Esophagus muscularis mucosa (tissue), 4 donors: ENCODE measurements at places on chromosomes 7 and 10.

DNA sequence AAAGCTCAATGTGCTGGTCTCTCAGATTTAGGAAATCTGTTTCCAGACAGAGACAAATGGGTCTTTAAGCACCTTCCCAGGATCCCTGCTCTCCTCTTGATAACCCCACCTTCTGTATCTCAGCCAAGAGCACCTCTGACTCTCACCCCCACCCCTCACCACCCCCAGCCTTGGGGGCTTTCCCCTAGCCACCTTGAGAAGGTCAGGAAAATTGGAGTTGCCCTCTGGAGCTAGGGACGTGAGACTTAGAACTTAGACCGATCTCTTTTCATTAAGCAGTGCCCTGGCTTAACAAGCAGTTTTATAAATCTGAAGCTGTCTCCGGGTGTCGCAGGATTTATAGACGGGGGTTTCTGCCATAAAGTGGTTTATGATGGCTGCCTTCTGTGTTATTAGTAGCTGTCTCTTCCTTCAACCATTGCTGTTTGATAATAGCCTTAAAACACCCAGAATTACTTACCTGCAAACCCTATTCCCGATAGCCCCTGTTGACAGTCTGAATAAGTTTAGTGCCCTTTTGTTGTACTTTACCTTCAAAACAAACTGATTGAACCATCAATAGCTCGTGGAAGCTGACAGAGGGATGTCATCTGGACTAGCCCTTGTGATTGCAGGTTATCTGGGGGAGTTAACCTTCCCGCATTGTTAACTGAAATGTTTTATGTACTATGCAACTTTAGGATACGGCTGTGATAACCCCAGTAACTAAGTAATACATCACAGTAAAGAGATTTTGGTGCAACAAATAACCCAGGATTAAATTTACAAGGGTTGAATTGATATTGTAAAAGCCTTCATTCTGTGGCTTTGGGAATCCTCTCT lies 621.5 kb downstream of the LRMDA start:
- no peak for DNase-seq

- peak; percentile 97 for DNase-seq
Measured at GRCh38 chr7:128883622-128884448, 21.2 kb downstream of the ATP6V1F start.

- DNase-seq: no peak
Measured at GRCh38 chr7:7992506-7992905, 23.9 kb downstream of the GLCCI1 start.

- no peak for DNase-seq
Measured at GRCh38 chr10:48343921-48344598, 37.6 kb downstream of the MAPK8 start.

- peak; percentile 89 for DNase-seq
Measured at GRCh38 chr7:51009716-51010496, 227.2 kb upstream of the GRB10 start.

- DNase-seq: no peak
Measured at GRCh38 chr7:4147926-4148620, 534.0 kb upstream of the FOXK1 start.

DNA sequence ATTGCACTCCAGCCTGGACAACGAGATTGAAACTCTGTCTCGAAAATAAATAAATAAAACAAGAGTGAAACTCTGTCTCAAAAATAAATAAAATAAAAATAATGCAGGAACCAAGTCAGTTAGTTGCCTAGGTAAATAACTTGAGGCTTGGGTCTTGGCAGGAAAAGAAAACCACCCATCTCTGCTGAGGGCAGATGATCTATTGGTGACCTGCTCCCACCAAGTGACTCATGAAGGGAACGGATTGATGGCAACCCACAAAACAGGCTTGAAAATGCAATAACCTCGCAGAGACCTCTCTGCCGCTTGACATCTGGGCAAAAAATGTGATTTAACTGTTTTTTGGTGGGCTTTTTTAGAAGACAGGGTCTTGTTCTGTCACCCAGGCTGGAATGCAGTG lies 86.6 kb downstream of the CALN1 start:
- no peak for DNase-seq

- DNase-seq: no peak
Measured at GRCh38 chr7:157656195-157656769, 319.5 kb downstream of the DNAJB6 start.

GRCh38 chr7:88399696-88400240 lies 93.1 kb upstream of the STEAP4 start:
- DNase-seq: no peak

GRCh38 chr10:52423369-52423768 lies 109.3 kb downstream of the DKK1 start:
- DNase-seq: no peak

DNA sequence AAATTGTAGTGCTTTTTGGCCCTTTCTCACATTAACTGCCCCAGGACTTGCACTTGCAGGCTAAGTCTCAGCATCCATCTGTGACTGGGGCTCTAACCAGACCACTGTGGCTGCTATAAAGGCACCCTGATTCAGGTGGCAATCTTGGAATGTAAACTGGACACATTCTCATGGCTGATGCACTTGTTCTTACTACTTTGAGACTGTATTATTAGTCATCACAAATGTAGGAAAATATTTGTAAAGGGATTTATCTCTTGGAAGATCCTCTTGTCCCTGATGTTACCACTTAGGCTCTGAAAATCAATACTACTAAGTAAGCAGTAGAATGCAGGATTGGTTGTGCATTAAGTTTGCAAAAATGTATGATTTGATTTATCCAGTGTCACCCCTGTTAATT lies 25.0 kb downstream of the PDE1C start:
- DNase-seq: no peak

DNA sequence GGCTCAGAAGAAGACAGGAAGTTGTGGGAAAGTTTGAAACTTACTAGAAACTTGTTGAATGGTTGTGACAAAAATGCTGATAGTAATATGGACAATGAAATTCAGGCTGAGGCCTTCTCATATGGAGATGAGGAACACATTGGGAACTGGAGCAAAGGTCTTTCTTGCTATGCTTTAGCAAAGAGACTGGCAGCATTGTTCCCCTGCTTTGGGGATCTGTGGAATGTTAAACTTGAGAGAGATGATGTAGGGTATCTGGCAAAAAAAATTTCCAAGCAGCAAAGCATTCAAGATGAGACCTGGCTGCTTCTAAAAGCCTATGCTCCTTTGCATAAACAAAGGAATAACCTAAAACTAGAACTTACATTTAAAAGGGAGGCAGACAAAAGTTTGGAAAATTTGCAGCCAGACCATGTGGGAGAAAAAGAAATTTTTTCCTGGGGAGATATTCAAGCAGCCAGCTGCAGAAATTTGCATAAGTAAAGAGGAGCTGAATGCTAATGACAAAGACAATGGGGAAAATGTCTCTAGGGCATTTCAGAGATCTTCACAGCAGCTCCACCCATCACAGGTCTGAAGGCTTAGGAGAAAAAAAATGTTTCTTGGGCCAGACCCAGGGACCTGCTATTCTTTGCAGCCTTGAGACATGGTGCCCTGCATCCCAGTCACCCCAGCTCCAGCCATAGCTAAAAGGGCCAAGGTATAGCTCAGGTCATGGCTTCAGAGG lies 16.5 kb upstream of the KCND2 start:
- no peak for DNase-seq

GRCh38 chr7:110839866-110840265 lies 251.1 kb upstream of the LRRN3 start:
- no peak for DNase-seq

- DNase-seq: no peak
Measured at GRCh38 chr10:89640241-89640640, 4.8 kb downstream of the PANK1 start.

- DNase-seq: no peak
Measured at GRCh38 chr7:121451367-121452094, 55.4 kb upstream of the FAM3C start.

DNA sequence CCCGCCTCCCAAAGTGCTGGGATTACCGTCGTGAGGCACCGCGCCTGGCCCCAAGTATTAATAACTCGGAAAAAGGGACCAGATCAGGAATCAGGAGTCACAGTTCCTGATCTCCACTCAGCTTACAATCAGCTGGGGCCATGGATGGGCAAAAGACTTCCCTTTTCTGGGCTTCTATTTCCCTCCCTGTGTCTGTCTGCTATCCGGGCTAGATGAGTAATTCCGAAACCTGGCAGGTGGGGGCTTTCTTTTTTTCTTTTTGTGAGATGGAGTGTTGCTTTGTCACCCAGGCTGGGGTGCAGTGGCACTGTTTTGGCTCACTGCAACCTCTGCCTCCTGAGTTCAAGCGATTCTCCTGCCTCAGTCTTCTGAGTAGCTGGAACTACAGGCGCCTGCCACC lies 11.6 kb downstream of the RPS24 start:
- no peak for DNase-seq

DNA sequence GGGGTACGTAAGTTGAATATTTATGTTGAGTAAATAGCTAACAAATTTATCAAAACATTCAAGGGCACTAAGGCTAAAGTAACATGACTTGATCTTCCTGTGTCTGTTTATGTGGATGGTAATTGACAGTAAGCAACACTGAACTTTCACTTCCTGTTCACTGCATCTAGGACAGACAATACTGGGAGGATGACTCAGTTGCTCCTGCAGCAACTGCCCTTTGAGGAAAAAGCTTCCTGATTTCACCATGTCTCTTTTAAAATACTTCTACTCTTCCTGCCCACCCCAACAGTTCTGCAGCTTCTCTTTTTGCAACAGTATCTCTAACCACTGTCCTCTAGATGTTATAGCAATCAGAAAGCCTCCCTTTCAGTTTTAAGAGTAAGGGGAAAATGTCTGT lies 76.6 kb upstream of the HGF start:
- DNase-seq: no peak

DNA sequence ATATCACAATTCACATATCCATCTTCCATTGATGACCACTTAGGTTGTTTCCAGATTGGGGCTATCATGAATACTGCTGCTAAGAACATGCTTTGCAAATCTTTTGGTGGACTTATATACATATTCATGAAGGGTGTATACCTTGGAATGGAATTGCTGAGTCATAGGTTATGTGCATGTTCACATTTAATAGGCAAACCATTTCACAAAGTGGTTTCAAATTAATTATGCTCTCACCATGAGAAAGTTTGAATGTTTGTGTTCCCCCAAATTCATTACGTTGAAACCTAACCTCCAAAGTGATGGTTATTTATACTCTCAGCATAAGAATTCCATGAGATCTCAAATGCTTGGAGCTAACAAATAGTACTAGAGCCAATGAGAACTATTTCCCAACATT lies 86.4 kb downstream of the VPS41 start:
- DNase-seq: no peak

- DNase-seq: no peak
Measured at GRCh38 chr7:83415840-83416239, 233.1 kb downstream of the SEMA3E start.

DNA sequence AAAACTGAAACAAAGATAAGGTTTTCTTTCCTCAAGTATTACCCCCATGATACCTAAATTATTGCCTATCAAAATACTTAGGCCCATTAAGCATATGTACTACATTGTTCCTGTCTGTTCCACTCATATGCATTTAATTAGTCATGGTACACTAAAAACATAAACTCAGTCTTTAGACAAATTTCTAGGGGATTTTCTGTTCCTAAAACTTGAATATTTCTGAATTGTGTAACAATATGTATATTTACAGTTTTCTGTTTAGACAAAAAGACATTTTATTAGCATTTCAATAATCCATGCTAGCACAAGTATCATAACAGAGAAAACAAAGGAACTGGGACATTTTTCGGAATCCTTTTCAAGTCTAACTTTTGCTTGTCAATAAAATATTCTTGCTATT lies 234.2 kb downstream of the CRPPA start:
- DNase-seq: no peak

DNA sequence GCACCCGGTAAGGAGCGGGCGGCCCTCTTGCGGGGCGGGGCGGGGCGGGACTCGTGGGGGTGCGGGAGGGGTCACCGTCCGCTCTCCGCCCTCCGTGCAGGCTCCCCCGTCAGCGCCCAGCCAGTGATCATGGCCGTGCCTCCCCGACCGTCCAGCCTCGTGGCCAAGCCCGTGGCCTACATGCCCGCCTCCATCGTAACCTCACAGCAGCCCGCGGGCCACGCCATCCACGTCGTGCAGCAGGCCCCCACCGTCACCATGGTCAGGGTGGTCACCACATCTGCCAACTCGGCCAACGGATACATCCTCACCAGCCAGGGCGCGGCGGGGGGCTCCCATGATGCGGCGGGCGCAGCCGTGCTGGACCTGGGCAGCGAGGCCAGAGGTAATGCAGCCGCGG lies 16.2 kb upstream of the AP5Z1 start:
- no peak for DNase-seq

DNA sequence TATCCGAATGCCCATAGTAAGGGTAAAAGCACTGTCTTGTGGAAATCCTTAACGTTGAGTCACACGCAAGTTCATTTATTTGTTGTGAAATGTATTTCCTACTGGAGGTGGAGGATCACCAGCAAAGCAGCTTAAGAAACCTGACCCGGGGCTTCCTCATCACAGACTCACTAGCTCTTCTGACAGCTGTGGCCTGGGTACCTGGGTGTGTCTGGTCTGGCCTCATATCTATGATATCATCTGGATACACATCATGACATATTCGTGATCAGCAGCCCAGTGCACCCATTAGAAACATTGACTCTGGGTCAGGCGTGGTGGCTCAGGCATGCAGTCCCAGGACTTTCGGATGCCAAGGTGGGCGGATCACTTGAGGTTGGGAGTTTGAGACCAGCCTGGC lies 8.8 kb downstream of the DRGX start:
- no peak for DNase-seq

DNA sequence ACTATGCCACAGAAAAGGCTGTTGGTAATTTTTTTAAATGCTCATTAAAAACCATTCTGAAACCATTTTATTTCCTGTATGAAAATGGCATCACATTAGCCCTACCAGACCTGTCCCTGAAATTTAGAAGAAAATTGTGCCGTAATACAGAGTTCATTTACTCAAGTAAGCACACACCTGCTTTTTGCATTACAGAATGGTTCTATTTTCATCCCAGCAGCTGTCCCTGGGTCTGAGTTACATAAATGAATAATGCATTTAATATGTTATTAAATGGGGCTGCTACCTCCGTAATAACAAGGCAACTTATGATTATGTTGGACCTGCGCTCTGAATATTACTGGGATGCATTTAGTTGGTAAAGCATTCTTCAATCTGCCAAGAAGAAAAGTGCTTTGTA lies 508.9 kb downstream of the SORCS1 start:
- no peak for DNase-seq

DNA sequence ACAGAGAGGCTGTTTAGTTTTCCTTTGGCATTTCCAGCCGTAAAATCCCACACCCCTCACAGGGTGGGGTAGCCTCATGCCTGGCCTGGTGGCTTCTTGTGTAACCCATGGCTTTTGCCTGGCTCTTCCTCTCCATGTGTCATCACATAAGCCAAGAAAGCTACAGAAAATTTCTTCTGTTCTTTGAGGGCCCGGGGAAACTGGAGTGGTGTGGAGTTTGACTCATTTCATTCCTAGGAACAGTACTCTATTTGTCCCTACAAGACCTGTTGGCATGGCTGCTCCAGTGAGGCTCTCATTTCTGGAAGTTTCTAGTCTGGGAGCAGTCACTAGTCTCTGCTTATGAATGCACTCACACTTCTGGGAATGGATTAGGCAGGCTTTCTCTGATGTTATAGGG lies 523.9 kb downstream of the SUGCT start:
- peak; percentile 82 for DNase-seq

DNA sequence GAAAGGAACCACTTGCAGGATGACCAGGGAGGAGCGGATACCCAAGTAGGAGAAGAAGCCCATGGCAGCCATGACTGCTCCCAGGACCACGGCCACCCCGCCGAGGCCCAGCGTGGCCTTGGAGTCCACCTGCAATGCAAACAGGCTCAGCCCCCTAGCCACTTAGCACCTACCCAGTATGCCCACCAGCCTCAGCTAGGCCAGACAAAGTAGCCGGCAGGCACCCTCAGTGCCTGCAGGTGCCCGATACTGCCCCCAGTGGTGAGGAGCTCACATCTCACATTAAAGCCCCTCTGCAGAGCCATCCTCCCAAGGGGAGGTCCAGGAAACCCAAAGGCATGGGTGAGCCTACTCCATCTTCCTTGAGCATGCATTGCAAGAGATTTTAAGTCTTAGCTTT lies 6.6 kb downstream of the NPC1L1 start:
- no peak for DNase-seq
